ENCODE measurements at places on chromosomes 7 and 10.

DNA sequence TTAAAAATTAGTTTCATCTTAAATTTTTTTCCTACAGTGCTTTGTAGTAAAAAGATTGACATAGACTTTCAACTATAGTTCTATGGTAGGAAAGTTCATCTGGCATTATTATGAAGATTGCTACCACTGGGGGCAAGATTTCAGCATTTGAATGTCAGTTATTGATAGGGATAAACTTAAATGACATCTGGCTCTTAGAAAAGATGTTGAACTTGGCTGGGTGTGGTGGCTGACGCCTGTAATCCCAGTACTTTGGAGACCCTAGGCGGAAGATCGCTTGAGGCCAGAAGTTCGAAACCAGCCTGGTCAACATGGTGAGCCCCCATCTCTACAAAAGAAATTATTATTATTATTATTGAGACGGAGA is 1.4 kb upstream of the TRA2A start:
- DNase-seq, result no peak

- no peak for DNase-seq
Measured at GRCh38 chr7:3028758-3029093, 14.9 kb downstream of the CARD11 start.

DNA sequence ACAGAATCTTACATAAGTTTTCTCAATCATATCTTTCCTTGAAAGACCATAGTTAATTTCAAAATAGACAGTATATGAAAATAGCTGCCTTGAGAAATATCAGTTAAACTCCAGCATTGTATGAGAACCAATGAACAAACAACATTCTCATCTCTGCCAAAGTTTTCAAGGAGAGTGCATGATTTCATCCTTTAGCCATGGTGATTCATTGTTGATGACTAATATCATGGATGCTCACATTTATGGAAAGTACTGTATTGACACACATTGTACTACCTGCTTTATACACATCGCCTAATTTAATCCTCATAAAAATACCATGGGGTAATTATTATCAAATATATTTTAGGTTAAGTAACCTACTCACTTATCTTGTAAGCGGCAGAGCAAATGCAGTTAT is 250.3 kb downstream of the CNTNAP2 start:
- DNase-seq, result no peak

DNA sequence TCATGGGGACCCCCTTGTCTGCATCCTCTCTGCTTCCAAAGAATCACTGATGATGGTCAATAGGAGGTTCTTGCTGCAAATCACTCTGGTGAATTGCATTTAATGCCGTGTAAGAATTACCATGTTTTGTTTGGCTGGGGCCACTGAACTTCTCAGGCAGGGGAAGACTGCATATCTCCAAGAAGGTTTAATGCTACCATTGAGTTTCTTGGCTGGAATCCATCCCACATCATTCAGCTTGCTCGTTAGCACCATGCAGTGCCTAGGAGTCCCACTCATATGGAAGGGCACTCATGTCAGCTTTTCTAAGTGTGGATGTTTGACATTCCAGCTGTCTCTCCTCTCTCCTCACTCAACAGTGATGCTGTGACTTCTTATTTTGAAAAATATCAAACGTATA is 50.2 kb upstream of the BAMBI start:
- no peak for DNase-seq

DNA sequence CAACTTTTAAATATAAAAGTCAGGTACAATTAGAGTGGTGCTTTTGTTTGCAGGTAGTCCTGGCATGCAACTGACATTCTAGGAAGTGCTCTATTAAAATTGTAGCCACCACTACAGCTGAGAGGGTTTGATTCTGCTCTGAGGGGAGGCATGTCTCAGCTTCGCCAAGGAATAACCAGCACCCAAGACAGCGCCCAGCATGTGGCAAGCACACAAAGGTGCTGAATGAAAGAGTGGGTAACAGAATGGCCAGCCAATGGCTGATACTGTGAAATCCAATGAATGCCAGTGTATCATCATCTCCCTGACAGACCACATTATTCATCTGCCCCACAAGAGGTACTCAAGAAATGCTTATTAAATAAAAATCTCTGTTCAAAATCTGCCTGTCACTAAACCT is 6.9 kb downstream of the PARP12 start:
- no peak for DNase-seq

DNA sequence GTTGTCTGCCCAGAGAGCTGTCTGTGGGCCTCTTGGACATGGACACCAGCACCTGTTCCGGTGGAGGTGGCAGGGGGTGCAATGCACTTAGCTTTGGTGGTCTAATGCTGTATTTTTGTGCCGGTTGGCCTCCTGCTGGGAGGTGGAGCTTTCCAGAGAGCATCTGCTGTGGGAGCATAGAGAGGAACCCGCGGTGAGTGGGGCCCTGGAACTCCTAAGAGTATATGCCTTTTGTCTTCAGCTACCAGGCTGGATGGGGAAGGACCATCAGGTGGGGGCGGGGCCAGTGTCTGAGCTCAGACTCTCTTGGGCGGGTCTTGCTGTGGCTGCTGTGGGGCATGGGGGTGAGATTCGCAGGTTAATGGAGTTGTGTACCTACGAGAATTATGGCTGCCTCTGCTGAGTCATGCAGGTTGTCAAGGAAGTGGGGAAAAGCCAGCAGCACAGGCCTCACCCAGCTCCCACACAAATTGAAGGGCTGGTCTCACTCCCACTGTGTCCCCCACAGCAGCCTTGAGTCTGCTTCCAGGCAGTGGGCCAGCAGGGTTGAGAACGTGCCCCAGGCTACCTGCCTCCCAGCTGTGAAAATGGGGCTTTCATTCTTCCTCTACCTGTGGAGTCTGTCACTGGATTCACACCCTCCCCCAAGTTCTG is 29.0 kb downstream of the JAKMIP3 start:
- DNase-seq, result no peak

Measured in HFFc6 (cell line).